ENCODE measurements at places on chromosomes 1 and 21.

- no peak for DNase-seq
Measured at GRCh38 chr1:233242827-233243483, 52.6 kb downstream of the PCNX2 start.

GRCh38 chr21:36909901-36910561 lies 56.4 kb downstream of the HLCS start:
- DNase-seq = no peak

GRCh38 chr1:57122031-57122430 lies 156.2 kb upstream of the C8B start:
- no peak for DNase-seq

- no peak for DNase-seq
Measured at GRCh38 chr1:78607944-78608343, 12.3 kb upstream of the IFI44L start.

DNA sequence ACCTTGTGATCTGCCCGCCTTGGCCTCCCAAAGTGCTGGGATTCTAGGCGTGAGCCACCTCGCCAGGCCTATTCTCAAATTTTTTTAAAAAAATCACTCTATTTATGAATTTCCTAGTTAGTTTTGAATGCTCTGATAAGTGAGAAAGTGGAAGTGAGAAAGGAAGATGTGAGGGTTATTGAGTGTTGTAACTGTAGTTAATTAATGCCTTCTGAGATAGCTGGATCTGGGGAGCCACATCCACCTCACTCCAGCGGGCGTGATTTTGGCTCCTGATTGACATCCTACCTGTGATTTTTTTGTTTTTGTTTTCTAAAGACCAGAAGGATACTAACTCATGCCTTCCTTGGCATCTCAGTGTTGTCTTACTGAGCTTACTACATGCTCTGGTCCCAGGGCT lies 65.6 kb downstream of the ST3GAL3 start:
- DNase-seq = no peak

DNA sequence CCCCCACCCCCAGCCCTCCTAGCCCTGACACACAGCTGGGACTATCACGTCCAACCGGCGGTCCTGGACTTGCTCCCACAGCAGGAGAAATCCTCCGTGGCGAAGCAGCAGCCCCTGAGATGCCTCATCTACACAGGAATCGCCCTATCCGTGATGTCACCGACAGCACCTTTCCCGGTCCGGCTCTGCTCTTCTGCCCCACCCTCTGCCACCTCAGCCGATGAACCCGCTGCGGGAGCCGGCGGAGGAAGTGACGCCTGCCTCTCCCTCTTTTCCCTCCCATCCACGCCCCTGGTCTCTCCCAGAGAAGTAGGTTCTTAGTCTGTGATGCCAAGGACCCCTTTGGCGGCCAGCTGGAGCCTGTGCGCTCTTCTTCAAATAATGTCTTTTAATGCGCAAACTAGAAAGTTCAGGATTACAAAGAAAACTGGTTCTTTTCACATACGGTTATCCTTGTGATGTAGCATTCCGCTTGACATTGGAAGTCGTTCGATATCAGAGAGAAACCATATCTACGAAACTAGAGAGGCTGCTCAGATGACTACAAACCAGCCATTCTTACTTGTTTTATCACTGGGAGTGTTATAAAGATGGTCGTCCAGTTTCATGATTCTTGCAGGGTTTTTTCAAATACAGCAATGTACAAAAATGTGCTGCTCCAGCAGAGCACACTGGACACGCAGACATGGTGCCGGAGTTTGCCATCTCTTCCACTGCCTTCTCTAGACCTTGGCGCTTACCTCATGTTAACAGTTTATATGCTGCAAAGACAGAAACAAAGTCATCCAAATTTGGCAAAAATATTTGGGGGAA lies 120.3 kb downstream of the PPIAL4G start:
- no peak for DNase-seq

DNA sequence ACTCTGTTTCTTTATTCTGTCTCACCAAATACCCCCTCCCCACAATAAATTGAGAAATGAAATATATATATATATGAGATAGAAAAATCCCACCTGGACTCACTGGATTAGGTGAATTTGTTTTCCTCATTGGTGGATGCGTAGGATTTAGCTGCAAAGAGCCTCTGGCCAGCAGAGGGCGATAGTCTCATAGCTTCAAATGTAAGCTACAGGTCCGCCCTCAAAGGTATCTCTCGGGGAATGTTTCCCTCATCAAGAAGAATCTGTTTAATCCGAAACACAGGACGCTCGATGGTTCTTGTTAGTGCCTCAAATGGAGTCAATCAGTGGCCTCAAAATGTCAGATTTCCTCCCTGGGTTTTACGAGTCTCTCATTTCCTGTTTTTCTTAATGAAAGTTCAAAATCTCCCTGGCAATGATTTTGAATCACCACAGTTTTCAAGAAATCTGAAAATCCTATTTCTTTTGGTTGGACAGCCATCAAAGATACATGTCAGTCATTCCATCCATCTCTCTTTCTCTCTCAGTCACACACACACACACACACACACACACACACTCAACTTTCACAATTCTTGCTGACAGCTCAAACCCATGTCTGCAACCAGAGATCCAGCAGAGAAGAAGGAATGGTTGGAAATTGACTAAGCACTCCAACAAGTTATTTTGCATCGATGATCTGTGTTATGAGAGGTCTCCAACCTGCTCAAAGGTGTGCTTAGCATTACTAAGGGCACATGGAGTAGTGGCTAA lies 13.9 kb upstream of the CAMK1G start:
- no peak for DNase-seq

DNA sequence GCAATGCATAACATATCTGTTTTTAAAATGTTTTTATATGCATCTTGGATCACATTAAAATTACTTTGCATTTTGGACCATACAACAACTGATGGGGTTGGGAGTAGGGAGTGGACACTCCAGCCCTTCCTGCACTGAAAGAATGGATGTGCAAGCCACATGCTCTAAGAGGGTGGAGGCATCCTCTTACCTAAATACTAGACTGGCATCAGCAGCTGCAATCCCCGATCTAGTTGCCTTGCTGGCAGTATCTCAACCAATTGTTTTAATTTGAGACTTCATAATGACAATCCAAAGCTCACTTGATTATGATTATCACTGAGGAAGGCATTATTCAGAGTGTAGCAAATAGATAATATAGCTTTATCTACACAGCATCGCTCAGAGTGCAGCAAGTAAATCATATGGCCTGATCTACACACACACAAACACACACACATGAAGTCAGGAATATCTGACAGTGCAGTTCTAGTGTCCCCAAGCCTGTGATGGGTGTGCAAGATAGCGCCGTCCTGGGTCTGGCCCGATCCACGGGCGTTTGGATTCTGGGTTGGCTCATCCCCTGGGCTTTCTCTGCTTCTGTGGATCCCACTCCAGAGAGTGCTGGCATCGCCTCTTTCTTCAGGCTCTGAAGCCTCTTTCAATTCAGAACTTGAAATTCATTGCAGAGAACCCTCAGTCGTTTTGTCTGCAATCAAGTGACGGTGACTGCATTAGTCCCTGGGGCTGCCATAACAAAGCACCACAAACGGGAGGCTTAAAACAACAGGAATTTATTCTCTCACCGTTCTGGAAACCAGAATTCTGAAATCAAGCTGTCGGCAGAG lies 181.3 kb downstream of the ETS2 start:
- no peak for DNase-seq

GRCh38 chr1:164363980-164364379 lies 195.0 kb upstream of the PBX1 start:
- DNase-seq = no peak

GRCh38 chr1:75233302-75233929 lies 99.2 kb downstream of the LHX8 start:
- DNase-seq = no peak

DNA sequence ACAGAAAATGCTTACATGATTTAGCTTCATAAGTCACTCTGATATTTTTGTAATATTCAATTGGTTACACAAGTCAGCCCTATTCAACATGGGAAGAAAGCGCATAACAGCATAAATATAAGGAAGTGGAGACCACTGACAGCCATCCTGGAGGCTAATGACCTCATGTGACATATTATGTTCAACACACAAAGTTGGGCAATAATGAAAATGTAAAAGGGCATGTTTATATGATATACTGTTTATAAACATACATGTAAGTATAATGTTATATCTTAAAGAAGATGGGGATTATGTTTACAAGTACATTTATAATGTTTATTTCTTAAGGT lies 30.2 kb downstream of the EVI5 start:
- no peak for DNase-seq

DNA sequence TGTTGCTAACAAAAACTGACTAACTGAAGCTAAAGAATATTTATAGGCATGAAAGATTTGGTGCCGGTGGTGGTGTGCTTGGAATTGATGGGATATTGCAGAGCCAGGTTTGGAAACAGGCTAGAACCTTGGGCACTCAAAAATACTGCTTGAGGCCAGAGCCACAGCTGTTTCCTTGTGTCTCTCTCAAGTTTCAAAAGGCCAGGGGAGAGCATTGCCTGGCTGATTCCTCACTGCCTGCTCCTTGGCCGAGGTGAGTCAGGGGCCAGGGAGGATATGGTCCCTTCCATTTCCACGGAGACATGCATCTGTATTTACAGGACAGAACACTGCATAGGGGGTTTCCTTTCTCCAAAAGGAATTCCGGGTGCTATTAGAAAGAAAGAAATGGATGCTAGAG lies 36.1 kb upstream of the IVNS1ABP start:
- no peak for DNase-seq

DNA sequence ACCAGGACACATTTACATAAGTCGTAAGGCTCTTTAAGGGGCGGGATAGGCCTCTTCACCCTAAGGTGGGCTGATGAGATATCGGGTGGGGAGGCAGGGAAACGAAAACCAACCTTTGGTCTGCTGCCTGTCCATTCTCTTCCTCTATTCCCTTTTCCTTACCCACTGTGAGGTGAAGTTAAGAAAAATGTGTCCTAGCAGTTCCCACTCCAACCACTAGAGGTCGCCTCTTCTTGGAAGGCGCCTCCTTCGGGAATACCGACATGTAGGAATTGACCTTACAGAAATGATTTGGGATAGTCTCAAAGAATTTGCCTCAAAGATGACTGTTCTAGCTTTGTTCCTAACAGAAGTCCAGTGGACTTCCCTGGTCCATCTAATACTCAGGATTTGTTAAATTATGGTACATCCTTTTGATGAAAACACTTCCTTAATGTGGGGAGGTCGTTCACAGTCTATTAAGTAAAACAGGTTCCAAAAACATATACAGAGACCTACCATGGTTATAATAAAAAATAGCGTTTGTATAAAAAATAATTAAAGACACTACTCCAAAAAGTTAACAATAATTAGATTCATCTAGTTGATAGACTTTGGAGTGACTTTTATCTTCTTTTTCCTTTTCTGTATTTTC lies 14.1 kb downstream of the AZIN2 start:
- no peak for DNase-seq

DNA sequence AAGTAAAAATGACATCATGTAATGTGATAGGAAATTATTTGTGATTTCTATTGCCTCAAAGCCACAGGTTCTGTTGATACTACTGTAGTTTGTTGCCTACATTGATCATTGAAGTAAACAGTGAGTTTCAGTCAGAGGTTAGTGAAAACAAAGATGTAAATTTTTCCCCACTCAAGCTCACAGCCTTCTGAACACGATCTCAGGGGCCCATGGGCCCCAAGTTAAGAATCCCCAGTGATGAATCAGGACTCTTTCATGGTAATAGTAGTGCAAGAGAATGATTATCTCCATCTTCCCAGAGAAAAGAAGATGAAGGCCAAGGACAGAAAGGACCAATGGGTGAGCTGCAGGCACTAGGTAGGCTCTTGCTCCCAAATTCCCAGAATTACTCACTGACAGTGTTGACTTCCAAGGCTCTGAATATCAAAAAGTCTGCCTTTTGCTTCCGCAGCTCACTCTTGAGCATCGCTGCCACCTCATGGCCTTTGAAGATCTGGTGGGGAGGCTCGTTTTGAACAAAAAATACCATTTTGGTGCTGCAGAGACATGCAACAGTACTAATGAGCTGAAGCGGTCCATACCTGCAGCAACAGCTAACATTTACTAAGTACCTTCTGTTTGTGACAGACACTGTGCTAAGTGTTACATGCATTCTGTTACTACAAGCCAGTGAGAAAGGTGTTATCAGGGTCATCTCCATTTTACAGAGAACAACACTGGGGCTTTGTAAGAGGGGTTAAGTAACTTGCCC lies 113.3 kb downstream of the KIAA0319L start:
- no peak for DNase-seq

- DNase-seq = no peak
Measured at GRCh38 chr1:162230517-162230916, 146.1 kb downstream of the SPATA46 start.

DNA sequence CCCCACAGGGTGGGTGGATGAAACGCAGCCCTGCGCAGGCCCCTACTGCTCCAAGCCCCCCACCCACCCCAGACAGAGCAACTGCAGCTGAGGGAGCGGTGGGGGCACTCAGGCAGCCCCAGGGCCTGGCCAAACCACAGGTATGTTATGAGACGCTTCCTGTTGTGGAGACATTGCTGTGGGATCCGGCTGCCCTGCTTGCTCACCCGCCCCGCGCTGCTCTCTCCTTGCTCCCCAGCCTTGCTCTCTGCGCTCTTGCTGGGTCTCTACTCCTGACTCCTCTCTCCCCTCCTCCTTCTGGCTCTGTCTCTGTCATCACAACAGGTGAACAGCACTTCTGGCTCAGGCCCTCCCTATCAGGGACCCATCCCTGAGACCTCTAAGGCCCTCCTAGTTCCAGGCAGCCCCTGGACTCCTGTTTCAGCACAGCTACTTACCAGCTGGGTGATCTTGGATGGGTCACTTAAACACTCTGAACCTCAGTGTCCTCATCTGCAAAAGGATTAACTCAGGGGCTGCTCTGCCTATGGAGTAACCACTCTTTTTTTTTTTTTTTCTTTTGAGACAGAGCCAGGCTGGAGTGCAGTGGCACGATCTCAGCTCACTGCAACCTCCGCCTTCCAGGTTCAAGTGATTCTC lies 15.9 kb downstream of the COL8A2 start:
- no peak for DNase-seq

DNA sequence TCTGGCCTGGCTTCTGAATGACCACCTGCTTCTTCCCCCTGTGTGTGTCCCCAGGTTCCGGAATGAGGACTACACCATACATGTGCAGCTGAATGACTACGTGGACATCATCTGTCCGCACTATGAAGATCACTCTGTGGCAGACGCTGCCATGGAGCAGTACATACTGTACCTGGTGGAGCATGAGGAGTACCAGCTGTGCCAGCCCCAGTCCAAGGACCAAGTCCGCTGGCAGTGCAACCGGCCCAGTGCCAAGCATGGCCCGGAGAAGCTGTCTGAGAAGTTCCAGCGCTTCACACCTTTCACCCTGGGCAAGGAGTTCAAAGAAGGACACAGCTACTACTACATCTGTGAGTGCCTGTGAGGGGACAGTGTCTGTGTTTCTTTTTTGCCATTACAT lies 3.6 kb downstream of the EFNA1 start:
- no peak for DNase-seq

- no peak for DNase-seq
Measured at GRCh38 chr1:86153836-86154235, 2.7 kb downstream of the COL24A1 start.

GRCh38 chr1:203776636-203777035 lies 11.7 kb downstream of the LAX1 start:
- no peak for DNase-seq

GRCh38 chr1:154547105-154547732 lies 11.2 kb downstream of the UBE2Q1 start:
- DNase-seq = no peak

GRCh38 chr1:160432371-160432786 lies 32.0 kb downstream of the VANGL2 start:
- DNase-seq = no peak
